ENCODE measurements at places on chromosomes 3 and 15.

DNA sequence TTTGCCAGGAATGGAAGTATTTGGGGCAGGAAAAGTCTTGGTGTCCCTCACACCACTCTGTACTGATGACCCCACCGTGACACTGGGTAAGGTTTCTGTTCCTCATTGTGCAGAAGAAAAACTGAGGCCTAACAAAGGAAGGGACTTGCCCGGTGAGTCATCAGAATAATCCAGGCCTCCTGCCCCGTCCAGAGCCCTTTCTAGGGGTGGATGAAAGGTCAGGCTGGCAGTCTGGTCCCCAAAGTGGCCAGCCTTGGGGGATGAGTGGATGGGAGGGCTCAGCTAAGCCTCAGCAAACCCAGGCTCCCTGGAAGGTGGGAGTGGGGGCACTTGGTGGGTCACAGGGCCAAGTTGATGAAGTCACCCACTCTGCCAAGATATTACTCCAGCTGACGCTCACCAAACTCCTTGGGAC lies 2.3 kb upstream of the DNAH1 start:
- DNase-seq, result no peak

DNA sequence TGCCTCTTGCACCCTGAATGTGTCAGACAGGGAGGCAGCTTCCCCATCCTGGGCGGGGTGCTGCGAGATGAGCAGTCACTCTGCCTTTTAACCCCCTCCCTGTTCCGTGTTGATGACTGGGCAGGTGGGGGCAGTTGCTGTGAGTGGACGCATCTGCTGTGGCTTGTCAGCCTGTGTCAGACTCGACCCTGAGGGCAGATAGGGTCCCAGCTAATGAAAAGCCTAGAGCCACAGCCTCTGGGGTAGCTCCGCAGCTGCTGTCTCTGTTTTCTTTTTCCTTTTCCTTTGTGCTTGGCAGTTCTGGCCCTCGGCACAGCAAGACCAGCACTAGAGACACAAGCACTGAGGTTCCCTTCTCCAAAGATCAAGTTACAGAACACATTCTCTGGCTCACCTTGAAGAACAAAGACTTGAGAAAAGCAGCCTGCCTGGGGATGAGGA lies 43.0 kb upstream of the GLCE start:
- DNase-seq, result no peak

DNA sequence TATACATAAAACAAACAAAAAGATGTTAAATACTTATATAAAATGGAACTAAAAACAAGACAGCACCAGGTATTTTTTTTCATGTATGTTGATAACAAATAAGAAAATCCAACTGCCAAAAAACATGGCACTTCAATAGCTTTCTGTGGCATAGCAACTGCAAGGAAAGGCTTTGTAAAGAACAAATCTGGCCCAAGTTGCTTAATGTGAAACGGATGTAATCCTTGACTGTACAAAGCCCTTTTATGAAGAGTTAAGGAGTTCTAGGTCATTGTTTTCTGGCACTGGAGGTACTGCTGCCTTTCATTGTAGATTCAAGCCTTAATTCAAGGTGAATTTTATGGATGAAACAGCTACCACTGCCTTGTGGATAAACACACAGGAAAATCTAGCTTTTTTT lies 68.8 kb upstream of the SLC12A8 start:
- DNase-seq, result no peak

GRCh38 chr3:159994182-159994581 lies 5.5 kb downstream of the IL12A start:
- no peak for DNase-seq

DNA sequence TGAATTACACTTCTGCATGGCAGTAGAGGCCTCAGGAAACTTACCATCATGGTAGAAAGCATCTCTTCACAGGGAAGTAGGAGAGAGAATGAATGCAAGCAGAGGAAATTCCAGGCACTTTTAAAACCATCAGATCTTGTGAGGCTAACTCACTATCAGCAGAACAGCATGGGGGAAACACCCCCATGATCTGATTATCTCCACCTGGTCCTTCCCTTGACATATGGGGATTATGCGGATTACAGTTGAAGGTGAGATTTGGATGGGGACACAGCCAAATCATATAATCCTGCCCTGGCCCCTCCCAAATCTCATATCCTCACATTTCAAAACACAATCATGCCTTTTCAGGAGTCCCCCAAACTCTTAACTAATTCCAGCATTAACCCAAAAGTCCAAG lies 691.1 kb downstream of the SI start:
- no peak for DNase-seq

DNA sequence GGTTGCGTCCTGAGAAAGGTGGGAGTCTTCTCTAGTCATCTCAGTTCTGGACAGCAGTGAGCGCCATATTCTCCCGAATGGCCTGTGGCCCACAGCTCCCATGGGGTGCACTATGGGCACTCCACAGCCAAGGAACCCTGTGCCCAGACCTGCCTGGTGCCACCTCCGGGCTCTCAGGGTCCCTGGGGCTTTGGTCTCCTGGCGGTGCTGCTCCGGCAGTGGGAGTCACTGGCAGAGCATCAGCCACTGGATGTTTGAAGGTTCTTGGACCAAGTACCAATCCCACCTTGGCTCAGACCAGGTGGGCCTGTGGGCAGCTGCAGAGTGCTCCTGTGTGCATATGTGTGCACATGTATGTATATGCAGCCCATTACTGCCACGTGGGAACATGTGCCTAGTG lies 68.3 kb upstream of the RPL32 start:
- DNase-seq, result no peak

GRCh38 chr3:183400352-183400751 lies 28.1 kb downstream of the MCF2L2 start:
- DNase-seq, result no peak

DNA sequence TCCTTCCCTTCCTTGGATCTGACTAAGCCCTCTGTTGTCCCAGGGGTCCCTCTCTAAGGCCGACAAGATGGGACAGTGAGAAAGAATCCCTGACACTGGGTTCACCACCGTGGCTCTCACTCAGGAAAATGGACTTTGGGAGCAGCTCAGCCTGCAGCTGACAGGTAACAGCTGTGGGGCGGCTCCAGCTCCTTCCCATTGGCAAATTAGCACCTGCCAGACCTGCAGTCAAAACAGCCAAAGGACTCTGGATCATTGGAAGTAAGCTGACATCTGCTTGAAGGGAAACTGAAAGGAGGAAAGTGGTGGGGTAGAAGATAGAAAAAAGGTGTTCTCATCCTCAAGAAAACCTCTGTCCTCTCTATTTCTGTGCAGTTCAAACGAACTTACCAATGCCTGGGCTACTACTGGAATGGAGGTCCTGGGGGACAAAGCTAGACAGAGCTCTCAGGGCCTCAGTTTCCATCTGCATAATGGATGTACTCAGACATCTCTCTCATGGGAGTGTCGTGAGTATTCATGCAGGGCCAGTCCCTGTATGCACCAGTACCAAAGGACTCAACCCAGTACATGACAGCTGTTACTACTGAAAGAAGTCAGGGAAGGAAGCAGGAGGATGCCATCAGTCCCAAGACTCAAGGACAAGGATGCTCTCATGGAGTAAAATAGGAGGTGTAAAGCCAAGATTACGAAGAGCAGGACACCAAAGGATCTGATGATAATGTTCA lies 53.6 kb upstream of the DCLK3 start:
- DNase-seq, result no peak

DNA sequence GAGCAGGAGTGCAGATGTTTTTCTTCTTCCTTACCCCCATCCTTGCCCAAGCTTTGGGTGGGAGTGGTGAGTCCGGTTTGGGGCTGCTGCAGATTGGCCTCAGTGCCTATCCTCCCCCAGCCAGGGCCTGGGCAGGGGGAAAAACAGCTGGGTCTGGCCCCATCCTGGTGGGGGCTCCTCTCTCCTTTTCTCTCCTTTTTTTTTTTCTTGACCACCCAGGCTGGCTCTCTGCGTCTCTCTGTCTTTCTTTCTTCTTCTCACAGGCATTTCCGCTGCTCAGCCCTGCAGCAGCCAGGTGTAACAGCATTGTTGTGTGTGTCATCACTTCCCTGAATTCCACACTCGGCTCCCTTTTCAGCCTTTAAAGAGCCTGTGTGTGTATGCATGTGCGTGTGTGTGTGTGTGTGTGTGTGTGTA lies 2.0 kb downstream of the FOXL2NB start:
- no peak for DNase-seq

- DNase-seq, result no peak
These were observed 454.1 kb upstream of the AGTR1 start for GRCh38 chr3:148243609-148244008.

DNA sequence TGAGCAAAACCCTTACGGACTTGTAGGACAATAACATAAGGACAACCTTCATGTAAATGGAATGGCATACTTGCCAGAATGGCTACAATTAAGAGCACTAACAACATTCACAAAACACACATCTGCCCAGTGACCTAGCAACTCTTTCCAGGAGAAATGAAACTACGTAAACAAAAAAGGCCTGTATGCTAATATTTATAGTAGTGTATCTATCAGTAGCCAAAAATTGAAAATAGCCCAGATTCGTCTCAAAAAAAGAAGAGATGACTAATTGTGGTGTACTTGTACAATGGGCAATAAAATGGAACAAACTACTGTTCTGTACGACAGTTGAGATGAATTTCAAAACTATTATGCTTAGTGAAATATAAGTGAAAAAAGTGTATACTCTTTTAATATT lies 38.4 kb downstream of the CMC1 start:
- no peak for DNase-seq

- DNase-seq, result no peak
These were observed 564.7 kb downstream of the ROBO1 start for GRCh38 chr3:79203144-79203519.

GRCh38 chr15:65521350-65521749 lies 3.9 kb upstream of the DPP8 start:
- DNase-seq, result no peak

DNA sequence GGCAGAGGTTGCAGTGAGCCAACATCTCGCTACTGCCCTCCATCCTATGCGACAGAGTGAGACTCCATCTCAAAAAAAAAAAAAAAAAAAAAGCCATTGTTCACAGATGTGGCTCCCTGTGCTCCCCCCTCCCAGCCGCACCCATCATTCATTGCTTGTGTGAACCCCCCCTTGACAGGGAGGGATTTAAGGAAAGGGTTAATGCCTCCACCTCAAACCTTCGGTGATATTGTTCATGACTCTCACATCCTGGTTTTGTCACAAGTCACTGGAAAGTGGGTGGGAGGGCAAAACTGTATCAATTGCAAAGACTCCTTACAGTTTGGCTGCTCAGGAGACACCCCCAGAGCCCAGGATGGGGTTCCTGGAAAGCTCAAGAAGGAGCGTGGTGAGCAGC lies 7.7 kb downstream of the SLC6A6 start:
- no peak for DNase-seq

DNA sequence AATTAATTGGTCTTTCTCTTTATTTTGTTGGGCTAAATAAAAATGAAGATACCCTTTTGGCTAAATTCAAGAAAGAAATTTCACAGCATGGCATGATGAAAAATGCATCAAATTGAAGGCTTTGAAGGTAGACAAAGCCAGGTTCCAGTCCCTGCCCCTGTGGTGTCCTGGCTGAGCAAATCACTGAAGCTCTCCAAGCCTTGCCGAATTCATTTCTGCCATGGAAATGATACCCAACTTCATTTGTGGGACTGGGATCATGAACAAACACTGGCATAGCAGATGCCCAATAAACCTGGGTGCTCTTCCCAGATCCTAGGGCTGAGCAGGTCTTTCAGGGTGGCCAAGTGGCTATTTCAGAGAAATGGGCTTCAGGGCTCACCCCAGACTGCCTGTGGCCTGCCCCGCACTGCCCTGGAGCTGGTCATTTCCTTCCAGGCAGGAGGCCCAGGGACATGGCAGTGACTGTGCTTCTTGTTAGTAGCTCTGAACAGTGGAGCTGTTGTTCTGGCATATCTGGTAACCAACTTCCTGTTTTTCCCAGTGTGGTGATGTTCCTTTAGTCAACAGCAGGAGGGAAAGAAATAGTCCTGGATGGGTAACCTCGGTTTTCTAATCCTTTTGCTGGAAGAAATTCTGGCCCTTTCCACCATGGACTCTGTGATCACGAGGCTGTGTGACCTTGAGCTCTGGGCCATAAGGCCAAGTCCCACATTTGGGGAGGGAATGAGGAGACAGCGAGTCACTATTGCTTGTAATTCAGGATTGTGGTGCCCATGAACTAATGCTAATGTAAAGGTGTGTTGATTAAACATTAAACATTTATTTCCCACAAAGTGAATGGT lies 47.6 kb downstream of the CTDSPL start:
- no peak for DNase-seq

GRCh38 chr3:114411190-114411668 lies 117.4 kb downstream of the TIGIT start:
- DNase-seq, result no peak

DNA sequence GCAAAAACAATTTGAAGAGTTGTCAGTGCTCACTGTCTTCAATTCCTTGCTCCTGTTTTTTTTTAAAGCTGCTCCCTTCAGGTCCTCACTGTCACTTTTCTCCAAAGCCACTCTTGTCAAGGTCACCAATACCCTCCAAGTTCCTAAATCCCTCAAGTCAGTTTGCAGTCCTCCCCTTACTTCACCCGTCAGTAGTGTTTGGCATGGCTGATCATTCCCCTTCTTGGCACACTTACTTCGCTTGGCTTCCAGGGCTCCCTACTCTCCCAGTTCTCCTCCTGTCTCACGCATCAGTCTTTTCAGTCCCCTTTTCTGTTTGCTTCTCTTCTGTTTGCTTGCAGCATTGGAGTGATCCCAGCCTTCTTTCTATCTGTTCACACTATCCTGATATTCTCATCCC lies 25.5 kb downstream of the PLCL2 start:
- DNase-seq, result no peak
